Activated CD4-positive, alpha-beta T cell treated with anti-CD3 and anti-CD28 coated beads, Interleukin-2, amount 10 ng/mL, durations not matched to agents 7 days and 5 days (primary cell): ENCODE measurements at places on chromosomes 12 and 14. TPM values are rescaled to one million over a fixed set of nuclear protein-coding genes. Genes with fewer than 3 reads are reported as not detected.

DNA sequence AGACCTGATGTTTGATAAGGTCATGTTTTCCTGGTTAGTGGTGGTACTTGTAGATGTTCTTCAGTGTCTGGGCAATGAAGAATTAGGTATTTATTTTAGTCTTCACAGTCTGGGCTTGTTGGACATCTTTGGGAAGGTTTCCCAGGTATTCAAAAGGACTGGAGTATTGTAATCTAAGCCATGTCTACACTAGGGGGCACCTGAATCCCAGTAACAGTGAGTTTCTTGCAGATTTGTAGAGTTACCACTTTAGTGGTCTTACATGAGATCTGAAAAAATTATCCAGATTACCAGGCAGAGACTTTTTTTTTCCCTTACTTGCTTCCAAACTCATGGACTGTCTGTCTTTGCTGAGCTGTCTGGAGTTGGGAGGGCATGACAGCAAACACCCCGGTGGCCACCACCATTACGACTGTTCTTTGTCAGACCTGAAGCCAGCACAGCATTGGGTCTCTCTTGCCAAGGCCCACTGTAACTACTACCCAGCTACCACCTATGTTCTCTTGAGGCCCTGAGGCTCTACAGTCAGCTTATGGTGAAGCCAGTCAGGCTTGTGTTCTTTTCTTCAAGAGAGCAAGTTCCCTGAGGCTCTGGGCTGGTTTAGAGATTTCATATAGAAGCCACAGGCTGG, 820.7 kb upstream of the FBXO33 start:
- no peaks in the 10 kb centered on the region for H3K4me1 ChIP-seq
- H3K36me3 ChIP-seq: no peaks in the 10 kb centered on the region
- no peak overlapping the region for H3K27ac ChIP-seq
- H3K27me3 ChIP-seq: no peaks in the 10 kb centered on the region

GRCh38 chr12:40204337-40204736, 20.5 kb upstream of the LRRK2 start:
- peaks cover 11% of the 10 kb centered on the region for H3K27me3 ChIP-seq
- H3K4me1 ChIP-seq: no peaks in the 10 kb centered on the region
- no peaks in the 10 kb centered on the region for H3K36me3 ChIP-seq
- H3K27ac ChIP-seq: no peak overlapping the region

DNA sequence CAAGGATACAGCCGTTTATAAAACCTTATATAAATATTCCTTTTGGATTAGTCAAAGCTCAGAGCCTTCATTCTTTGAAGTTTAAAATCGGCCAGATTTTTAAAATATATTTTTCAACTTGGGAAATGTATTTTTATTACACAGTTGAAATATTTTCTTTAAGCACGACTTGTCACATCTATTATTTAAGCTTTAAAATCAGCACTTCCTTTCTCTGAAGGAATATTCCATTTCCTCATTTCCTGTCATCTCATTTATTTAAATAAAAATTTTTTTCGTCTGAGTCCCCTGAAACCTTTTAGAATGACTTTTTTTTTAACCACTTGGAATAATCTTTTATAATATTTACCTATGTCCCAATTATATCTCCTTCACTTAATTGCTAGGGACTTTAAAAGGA, 107.5 kb upstream of the PDE3A start:
- H3K27ac ChIP-seq: no peak overlapping the region
- no peaks in the 10 kb centered on the region for H3K27me3 ChIP-seq
- no peaks in the 10 kb centered on the region for H3K4me1 ChIP-seq
- no peak overlapping the region for H3K4me3 ChIP-seq
- no peaks in the 10 kb centered on the region for H3K36me3 ChIP-seq

DNA sequence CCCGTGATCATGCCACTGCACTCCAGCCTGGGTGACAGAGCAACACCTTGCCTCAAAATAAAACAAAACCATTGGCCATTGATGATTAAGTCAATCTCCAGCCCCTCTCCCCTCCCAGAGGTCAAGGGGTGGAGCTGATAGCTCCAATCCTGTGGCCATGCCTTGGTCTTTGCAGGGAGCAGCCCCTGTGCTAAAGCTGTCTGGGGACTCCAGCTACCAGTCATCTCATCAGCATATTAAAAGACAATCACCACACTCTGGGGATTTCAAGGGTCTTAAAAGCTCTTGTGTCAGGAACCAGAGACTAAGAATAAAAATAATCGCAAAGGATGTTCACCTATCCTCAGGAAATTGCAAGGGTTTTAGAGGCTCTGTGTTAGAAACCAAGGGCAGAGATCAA, 30.6 kb downstream of the HCAR2 start:
- H3K4me3 ChIP-seq: no peak overlapping the region
- no peaks in the 10 kb centered on the region for H3K4me1 ChIP-seq
- H3K27ac ChIP-seq: no peak overlapping the region

DNA sequence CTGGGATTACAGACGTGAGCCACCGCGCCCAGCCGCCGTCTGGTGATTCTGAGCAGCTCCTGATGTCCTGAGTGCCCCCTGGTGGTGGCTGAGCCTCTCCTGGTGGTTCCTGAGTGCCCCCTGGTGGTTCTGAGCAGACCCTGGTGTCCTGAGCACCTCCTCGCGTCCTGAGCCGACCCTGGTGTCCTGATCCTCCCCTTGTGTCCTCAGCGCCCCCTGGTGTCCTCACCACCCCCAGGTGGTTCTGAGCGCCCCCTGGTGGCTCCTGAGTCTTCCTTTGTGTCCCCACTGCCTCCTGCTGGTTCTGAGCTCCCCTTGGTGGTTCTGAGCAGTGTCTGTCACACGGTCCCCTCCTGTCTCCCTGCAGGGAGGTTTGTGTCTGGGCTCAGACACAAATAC, 1304.9 kb downstream of the TMEM121 start:
- no peaks in the 10 kb centered on the region for H3K36me3 ChIP-seq
- H3K4me1 ChIP-seq: peaks cover 2% of the 10 kb centered on the region
- H3K4me3 ChIP-seq: no peak overlapping the region
- peak; percentile 60 for DNase-seq
- H3K27ac ChIP-seq: no peak overlapping the region

DNA sequence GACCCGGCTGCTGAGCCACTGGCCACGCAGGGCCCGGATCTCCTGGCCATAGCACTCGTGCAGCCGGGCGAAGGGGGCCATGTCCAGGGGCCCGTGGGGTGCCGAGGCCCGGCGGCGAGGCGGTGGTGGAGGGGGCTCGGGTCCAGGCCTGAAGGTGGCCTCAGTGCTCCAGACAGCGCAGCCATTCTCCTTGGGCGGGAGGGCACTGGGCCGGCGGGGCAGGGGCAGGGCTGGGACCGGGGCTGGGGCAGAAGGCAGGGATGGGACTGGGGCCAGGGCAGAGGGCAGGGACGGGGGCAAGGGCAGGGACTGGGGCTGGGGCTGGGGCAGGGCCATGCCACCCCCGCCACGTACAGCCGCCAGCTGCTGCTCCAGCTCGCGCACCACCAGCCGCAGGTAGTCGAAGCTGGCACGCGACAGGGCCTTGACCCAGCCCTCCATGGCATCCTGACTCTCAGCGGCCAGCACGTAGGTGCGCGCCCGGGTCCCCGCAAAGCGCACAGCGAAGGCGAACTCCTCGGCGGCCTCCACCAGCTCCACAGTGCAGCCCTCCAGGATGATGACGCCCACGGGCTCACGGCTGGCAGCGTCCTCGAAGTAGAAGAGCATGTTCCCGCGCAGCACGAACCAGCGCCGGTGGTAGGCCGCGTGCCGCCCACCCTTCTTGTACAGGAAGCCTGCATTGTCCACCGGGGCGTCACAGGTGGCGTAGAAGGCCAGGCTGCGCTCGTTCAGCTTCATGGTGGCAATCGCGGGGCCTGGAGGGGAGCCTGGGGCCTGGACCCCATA, 6.0 kb downstream of the PHETA1 start:
- peaks cover 13% of the 10 kb centered on the region for H3K4me1 ChIP-seq
- H3K27me3 ChIP-seq: peaks cover 22% of the 10 kb centered on the region
- H3K4me3 ChIP-seq: no peak overlapping the region

The APOF gene
- not detected for total RNA-seq

The NPFF gene
- not detected for total RNA-seq

The AP5M1 gene
- 47.9 TPM for total RNA-seq

The ZNF385A gene
- 0.48 TPM for total RNA-seq
